ENCODE measurements at places on chromosomes 12 and 14.
A peak's percentile ranks its signal among the peaks of the same experiment; 100 is the strongest.

DNA sequence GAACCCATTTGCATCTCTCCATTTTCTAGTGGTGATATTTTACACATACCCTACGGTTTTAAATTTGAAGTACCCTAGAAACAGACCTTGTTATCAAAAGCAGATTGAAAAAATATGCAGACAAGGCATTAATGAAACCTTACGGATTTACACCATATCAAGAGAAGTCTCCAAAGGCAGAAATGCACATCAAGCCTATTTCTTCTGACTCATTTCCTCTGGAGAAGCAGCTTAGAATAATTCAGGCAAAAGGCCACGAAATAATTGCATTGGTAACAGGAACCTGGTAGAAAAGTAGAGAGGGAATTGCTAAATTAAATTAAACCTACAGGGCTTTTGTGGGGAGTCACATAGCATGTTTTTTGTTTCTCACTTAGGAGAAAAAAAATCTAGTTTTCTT lies 34.7 kb downstream of the KICS2 start:
- no peak for DNase-seq

DNA sequence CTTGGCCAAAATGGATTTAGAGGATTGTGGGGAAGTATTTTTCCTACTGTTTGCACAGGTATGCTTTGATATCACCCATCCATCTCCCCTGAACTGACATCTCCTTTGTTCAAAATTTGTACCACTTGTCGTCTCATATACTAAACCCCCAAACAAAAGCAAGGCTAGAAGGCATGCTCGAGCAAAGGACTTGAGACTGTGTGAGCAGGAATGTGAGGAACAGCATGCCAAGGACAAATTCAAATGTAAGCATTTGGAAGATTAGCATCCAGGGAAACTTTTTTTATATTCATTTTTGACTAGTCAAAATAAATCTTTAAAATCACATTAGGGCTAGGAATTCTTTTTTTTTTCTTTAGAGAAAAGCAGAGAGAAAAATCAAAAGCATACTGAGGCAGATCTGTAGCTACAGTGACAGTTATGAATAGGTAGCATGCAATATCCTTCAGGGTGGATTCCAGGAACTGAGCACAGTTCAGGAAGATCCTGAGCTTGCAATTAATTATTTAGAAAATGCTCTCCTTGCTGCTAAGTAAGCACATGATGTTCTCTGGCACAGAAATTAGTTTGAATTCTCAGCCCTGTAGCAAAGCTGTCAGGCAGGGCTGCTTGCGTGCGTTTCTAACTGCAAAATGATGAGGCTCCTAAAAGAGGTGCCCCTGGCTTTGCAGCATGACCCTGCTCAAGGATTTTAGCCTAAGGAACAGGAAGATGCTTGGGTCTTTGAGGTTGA lies 327.7 kb downstream of the LRIG3 start:
- no peak for DNase-seq

DNA sequence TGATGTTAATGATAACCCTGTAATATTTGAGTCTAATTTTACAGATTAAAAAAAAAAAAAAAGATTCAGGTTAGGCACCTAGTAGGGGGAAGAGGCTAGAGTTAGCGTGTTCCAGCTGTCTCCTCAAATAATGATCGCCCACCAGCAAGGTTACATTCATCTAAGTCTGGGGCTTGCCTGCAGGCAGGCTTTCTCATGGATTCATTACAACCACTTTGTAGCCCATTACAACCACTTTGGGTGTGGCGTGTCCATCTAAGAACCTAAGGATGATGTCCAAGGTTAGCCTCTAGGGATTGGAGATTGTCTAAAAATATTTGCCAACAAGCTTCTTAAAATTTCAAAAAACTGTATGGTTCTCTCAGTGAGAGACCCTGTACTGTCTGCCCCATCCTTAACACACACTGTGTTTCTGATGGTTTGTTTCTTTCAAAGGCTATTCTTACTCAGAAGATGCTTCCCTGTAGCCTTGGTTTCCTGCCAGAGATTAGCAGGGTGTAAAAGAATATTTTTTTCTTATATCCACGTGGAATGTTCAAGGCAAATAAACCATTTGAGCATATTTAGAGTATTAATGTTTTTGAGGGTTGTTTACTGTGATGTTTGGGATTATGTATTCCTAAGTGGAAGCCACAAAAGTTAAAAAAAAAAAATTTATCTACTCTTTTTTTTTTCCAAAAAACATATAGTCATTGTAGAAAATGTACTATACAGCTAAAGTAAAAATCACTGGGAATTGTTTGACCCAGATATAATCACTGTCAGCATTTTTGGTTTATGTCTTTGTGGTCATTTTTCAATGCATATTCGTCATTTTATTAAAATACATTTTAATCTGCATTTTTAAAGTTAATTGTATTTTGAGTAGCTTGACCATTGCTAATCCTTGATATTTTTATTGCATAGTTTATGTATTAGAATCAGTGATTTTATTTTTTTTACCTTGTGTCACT lies 1.7 kb downstream of the DYNC1H1 start:
- no peak for DNase-seq

- DNase-seq, result no peak
Measured at GRCh38 chr14:69475194-69475818, 9.2 kb upstream of the PLEKHD1 start.

DNA sequence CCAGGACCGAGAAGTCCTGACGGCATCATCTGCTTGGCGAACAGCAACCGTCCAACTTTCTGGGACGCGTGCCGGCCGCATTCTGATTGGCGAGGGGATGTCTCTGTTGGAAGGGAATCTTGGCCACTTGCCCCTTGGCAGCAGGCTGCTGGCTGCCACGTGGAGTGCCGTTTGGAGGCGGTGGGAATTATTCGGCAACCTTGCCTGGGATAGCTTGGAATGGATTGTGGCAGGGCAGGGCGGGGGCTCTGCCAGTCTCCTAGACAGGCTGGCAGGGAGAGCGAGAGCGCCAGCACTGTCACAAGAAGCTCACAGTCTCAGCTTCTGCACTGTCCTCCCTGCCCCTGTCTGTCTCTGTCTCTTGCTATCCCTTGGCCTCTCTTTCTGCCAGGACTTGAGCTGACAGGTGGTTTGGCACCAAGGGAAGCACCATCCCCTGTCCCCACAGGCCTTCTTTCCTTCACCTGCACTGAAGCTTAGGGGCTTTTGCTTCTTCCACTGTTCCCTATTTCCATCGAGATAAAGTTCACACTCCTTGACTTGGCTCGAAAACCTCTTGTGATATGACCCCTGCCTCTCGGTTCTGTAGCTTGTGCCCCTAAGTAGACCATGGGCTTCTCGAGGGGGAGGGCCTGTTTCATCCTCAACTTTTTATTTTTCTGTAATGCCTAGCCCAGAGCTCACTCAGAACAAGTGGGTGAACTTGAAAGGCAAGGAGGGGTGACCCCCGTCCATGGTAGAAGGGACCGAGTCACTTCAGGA lies 201.9 kb downstream of the PHETA1 start:
- no peak for DNase-seq

- no peak for DNase-seq
Measured at GRCh38 chr14:90607141-90607540, 209.1 kb downstream of the TTC7B start.

DNA sequence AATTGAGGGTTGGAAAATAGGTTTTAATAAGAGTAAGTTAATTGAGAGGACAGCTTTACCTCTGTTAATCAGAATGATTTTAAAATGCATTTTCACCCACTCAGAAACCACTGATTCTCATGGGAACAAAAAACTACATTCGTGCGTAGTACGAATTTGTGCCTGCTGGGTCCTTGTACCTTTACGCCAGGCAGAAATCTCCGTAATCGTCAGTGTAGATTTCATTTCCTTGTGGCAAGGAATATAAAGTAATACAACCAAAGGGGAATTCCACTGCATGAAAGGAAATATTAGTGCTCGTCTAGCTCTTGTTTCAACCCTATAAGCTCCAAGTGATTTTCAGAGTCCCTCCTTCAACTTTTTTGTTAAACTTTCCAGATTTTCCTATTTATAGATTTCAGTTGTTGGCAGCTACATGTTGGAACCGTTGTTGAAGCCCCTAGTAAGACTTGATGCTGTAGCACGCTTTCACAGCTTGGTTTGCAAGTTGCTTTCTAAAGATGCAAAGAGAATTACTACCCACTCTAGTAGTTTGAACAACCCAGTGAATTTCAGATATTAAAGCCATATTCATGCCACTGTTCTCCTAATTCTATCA lies 90.6 kb downstream of the ETV6 start:
- no peak for DNase-seq

DNA sequence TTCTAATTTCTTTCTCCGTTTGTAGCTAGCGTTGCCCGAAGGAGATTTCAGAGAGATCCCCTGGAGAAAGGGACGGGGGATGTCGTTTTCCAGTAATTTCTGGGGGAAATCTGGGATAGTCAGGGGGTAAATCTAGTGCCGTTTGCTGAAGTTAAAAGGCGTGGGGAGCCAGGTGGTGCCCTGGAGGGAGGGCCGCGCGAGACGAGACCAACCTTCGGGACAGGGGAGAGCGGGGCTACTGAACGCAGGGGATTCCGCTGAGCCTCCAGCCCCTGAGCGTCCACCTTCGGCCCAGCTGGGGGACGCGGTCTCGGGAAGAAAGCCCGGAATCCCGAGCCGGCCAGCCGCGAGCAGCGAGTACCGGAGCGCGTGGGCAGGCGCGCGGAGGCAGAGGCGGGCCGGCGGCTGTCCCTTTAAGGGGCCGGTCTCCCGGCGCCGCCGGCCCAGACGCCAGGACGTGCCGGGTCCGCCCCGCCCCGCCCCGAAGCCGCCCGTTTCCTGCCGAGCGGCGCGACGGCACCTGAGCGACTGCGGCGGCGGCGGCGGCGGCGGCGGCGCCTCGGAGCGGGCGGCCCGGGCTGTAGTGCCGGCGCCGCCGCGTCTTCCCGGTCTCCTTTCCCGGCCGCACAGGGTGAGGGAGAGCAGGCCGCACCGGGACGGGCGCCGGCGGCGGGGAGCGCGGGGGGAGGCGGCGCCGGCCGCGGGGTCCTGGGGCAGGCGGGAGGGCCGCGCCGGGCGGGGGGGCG lies at the start of gene KTN1:
Gene KTN1 (plus strand): TSS at position 484 of the 746 bp plus-strand sequence. CDS start 31,842 bp downstream, outside the sequence.
- DNase-seq, result peak; percentile 68
